Stimulated activated effector memory CD8-positive, alpha-beta T cell treated with anti-CD3 and anti-CD28 coated beads, Interleukin-12 subunit alpha, Interleukin-12 subunit beta, amount 100 ng/mL, for 72 hours (primary cell): ENCODE measurements at places on chromosomes 12 and 14.

DNA sequence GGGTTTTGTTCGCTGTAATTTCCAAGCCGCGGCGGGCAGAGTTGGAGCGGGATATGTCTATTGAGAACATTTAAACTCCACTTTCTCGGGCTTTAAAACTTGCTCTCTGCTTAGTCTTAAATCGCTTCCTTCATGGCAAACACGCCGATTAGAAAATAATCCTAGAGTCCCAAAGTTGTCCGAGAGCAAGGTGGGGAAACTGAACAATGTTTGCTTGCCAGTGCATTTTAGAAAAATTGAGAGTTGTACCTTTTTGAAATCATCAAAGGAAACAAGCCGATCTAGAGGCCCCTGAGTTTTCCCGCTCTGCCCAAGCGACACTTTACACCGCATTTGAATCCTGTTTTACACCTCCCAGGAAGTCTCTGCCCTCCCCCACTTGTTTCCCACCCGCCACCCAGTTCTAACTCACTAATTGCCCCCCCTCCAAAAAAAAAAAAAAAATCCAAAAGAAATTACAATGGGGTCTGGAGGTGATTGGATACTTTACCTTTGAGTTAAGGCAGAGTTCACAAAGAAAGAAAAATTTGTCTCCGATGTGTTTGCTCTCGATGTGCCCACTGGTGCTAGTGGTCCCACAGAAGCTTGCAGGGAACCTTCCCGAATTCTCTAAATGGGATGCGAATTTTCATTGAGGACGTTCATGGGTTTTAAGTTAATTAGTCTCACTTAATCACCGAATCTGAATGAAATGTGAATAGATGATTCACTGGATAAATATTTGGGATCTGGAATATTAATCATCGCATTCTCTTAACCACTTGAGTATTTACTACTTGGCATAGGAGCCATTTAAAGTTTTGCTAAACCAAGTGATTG is 2.3 kb downstream of the HMGA2 start:
- DNase-seq = no peak

DNA sequence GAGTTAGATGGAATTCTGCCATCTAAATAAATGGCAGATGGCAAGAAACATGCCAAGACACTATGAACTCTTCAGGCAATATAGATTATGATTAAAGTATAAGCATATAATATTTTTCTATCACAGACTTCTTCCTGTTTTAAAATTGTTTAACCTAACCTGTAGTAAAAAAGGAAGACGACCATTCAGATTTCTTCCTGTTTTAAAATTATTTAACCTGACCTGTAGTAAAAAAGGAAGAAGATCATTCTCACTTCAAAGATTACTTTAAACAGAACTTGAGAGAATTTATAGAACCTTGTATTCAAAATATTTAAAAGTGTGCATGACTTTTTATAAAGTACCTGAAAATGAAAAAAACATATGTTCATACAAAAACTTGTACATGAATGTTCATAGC is 63.5 kb downstream of the RPS6KA5 start:
- no peak for DNase-seq

- no peak for DNase-seq
Measured at GRCh38 chr14:76862546-76863282, 36.5 kb downstream of the LRRC74A start.

DNA sequence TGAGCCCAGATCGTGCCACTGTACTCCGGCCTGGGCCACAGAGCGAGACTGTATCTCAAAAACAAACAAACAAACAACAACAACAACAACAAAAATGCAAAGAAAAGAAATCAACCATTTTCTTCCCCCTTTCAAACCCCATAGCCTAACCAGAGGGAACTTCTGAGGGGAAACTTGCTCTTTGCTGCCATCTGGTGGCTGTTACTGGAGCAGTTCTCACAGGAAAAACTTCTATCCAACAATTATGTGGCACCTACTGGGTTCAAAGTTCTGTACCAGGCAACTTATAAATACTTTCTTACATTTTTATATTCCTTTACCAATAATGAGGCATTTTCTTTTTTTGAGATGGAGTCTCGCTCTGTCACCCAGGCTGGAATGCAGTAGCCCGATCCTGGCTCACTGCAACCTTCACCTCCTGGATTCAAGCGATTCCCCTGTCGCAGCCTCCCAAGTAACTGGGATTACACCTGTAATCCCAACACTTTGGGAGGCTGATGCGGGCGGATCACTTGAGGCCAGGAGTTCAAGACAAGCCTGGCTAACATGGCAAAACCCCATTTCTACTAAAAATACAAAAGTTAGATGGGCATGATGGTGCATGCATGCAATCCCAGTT is 50.9 kb upstream of the BICDL1 start:
- DNase-seq = peak; percentile 56

DNA sequence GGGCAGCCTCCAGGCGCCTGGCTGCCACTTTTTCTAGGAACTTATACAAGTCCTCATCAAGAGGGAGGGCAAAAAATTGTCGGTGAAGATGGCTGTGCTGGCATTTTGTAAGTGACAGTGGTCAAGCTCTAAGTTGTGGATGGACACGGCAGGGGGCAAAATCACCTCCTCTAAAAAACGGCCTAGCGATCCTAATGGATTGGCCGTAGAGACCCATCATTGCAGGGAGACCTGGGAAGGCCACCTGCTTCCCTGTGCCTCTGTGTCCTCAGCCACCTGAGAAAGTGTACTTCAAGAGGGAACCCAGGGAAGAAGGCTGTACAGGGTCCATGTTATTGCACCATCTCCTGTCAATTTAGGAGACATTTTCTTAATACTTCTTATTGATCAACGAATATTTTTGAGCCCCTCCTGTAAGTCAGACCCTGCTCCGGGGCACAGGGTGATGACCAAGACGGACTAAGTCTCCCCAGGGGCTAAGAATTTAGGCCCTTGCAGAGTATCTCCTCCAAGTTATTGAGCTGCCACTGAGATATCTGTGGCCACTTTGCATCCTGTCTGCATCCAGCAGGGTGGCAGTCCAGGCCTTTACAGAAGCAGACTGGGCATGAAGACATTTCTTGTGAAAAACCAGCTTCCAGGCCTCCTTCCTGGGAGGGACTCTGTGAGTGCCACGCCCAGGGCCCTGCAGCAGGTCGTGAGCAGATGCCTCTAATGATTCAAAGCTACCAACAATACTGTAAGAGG is 40.5 kb downstream of the PSMA6 start:
- peak; percentile 70 for DNase-seq
